Kidney glomerular epithelial cell (primary cell): ENCODE measurements at places on chromosomes 11 and 22.

- DNase-seq: no peak
Measured at GRCh38 chr11:74321487-74322188, 10.2 kb upstream of the P4HA3 start.

GRCh38 chr11:132200353-132200936, 830.0 kb downstream of the NTM start:
- no peak for DNase-seq

- no peak for DNase-seq
Measured at GRCh38 chr22:48940266-48941032, 887.2 kb downstream of the BRD1 start.

DNA sequence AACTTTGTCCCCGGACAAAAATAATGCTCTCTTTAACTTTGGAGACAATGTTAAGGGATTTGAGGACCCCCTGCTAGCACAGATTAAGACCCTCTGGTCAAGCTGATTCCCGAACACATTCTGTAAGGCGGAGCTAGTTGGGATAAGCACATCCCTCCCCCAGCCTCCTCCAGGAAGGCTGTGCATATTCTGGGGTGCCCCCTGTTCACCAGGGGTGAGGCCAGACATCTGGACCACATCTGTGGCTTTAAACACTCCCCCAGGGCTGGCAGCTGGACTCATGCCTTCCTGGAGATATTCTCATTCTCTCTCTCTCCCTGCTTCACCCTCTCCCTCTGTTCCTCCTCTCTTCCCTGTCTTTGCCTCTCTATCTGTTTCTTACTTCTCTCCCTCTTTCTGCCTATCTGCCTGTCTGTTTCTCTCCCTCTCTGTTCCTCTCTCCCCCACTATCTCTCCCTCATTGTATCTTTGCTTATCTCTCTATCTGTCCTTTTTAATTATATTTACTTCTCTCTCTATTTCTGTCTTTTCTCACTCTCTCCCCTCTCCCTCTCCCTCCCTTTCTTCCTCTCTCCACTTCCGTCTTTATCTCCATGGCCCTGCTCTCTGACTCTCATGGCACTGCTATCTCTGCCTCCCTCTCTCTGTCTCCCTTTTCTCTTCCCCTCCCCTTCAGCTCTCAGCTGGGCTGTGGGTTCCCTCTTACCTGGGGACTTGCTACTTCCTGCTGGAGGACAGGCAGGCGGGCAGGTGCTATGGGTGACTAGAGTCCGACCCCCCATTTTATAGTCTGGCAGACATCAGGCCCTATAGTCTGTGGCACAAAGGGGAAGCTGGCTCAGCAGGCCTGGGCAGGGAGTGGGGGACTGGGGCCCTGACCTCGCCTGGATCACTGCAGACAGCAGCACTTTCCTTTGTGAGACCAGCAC, at the start of gene CRYBB1:
CRYBB1 (minus strand) TSS at position 757 of the 929 bp plus-strand sequence. CDS start 1,708 bp downstream, outside the sequence.
- DNase-seq: no peak

DNA sequence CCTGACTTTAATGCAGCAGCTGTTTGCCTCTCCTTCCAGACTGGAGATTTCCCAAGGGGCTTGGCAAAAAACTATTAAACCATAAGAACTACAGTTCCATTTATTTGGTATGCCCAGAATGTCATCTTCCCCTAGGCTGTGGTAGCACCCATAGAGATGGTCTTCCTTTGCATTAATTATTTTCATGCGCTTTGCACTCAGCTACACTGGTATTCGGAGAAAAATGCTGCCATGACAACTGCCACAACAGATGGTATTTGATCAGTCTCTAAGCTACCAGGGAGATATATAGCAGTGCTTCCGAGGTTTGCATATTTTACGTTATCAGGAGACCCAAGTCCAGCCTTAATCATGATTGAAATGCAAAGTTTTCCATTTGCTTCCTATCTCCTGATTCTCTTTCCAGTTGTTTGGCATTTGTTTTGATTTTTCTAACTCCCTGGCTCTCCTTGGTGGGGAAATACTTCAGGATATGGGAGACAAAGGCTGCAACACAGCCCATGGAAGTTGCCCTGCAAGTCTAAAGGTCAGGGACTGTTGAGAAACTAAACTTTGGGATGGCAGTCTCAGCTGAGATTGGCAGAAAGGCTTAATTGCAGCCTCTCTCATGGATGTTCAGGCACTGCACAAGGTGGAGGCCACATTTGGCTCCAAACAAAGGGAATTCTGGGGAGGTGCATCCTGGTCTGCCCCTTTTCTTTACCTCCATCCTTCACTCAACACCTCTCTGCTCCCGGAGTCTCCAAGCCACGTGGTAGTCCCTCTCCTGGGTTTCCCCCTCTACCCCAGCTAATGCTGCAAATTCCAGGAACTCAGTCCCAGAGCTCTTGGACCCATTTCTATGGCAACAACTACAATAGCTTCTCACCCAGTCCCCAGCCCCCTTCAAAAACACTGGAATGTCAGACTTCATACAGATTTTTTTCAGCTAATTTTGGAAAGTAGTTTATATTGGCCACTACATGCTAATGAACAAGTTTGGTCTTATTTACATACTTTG, 151.8 kb downstream of the NAV2 start:
- DNase-seq: no peak

DNA sequence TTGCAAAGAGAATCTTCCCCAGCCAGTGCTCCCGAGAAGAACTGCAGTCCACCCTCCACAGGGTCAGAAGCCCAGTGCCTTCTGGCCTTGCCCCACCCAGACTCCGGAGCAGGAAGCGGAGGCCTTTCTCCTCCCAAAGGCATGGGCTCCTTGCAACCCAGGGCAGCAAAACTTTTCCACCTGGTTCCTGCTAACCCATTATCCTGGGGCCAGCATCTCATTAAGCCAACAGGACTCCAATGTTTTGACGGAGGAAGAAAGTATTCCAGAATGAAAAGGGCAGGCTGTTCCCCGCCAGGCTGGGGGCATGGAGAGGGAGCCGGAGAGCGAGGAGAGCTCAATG, 88.1 kb downstream of the RTL6 start:
- no peak for DNase-seq

DNA sequence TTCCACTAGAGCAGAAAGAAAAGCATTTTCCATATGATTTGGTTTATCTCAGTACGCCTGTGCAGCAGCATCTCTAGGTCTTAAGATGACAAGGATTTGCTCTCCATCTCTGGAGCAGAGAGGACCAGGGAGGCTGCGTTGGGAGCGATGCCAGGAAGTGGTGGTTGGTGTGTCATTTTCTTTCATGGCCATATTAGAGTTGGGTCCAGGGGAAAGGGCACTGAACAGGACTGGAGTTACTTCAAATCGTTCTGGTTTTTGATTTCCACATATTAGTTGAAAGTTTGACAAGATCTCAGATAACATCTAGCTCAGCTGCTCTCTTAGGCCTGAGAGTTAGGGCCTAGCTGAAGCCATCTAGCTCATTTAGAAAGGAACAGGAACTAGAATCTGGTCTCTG, 157.7 kb downstream of the ADAMTS15 start:
- DNase-seq: no peak

- no peak for DNase-seq
Measured at GRCh38 chr11:19892387-19892786, 179.8 kb downstream of the NAV2 start.

- no peak for DNase-seq
Measured at GRCh38 chr11:65920372-65920802, 1.2 kb downstream of the DRAP1 start.

GRCh38 chr11:20315800-20316199, 47.7 kb upstream of the HTATIP2 start:
- DNase-seq: no peak

DNA sequence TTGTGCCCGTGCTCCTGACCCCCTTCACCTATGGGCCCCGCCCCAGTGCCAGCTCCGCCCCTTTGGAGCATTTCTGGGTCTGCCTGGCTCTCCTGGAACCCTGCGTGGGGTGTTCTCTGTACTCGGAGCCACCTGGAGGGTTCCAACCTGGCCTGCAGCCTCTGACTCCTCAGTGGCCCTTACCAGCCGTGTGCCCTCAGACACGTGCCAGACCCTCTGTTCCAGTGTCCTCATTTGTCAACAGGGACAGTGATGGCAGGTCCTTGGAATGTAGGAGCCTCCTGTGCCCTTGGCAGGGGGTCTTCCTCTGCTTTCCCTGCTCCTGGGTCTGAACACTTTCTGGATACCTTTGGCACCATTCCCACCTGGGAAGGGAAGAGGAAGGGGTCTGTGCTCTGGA, 96.4 kb downstream of the CACNA1I start:
- no peak for DNase-seq

DNA sequence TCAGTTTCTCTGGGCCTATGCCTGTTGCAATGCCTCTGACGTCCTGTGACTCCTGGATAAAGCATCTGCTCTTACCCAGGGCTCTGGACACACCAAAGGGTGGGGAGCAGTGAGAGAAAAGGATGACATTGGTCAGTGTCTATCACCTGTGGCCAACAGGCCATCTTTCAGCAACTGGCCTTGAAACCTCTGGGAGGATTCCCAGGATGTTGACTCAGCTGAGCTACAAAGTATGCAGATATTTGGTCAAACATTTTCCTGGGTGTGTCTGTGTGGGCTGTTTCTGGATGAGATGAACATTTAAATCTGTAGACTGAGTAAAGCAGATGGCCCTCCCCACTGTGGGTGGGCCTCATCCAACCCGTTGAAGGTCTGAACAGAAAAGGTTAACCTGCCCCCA, 149.9 kb downstream of the SPATA19 start:
- DNase-seq: no peak

DNA sequence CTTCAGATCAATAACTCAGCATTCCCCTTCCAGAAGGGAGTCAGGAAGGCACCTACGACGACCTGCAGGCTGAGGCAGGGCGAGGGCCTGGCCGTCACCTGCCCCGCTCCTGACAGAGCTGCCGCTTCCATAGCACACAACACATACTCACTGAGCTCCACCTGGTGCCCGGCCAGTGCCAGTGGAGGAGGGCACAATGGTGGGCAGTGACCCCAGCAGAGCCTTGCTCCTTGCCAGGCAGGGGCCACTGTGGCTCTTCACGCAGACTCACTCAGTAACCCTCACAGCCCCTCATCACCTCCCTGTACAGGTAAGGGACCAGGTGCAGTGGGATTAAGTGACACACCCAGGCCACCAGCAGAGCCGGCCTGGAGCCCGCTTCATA, 24.6 kb downstream of the LRFN4 start:
- DNase-seq: no peak

DNA sequence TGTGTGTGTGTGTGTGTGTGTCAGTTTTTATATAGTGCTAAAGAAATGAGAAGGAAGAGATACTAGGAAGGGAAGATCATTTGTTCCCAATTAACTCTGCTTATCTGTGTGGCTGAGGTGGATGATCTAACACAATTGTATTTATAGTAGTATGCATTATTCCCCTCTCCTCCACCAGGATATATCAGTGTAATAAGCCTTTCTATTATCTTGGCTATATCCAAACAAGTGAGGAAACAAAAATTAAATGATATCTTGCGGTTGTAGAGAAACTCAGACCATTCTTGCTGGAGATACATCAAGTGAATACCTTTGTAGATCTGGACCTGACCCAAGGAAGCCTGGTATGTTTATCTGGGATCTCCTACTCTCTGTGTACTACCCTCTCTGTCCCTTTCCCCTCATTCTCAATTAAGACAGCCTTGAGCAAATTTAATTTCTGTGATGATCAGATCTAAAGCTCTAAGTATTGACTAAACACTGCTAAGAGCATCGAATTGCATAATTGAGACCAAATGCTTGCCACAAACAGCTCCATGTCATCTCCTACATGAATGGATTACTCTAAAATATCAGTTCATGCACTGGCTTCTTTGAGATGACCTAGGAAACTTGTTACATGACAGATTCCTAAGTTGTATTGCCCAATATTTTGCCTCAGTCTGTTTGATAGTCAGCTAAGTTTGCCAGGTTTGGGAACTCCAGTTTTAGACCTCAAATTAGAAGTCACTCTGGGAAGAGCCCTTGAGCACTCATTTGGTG, 185.3 kb upstream of the CTSC start:
- no peak for DNase-seq

DNA sequence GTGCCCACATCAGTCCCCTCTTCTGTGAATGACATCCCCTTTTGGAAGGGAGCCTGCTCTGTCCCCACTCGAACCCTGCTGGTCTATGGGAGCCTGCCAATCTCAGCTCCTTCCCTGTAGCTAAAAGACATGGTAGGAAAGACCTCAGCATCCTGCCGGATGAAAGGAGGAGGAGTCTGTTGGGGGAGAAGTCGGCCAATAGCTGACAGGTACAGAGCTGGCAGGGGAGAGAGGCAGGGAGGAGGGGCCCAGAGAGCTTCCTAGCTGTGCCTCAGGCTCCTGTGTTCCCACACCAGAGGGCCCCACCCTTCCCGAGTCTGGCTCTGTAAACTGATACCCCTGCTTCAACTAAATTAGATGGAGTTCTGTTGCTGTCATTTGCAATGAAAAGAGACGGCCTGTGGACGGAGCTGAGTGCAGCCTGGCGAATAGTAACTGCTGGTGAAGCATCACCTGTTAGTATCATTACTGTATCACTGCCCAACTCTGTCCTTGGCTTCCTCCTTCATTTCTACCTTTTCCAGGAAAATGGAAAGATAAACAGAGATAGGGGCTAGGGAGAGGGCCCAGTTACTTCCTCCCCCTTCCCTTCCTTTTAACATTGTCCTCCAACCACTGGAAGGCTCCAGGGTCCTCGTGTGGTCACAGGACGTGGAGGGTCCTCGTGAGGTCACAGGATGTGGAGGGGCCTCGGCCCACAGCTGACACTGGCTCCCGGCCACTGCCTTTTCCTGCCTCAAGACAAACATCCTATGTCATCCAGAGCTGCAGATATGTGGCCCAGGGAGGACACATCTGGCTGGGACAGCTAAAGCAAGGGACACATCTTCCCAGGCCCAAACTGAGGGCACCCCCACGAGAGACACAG, 15.1 kb downstream of the FXYD6 start:
- no peak for DNase-seq

DNA sequence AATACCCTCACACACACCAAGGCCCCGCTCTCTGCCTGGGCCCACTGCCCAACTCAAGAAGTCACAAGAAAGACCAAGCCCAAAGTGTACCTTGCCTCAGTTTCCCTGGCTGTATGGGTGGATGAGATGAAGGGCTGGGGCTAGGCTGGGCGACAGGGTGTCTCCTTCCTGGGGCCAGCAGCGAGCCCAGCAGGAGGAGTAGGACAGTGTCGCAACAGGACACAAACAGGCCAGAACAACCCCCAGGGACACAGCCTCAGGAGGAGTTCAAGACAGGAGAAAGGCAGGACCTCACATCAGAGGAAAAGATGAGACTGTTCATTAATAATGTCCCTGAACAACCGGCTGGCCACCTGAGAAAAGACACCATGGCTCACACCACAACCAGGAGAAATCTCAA, 13.3 kb downstream of the CSNK1E start:
- DNase-seq: no peak

GRCh38 chr22:49390954-49391353, 436.7 kb downstream of the BRD1 start:
- no peak for DNase-seq
